ENCODE measurements at places on chromosomes 6 and 20.
A peak's percentile ranks its signal among the peaks of the same experiment; 100 is the strongest.

DNA sequence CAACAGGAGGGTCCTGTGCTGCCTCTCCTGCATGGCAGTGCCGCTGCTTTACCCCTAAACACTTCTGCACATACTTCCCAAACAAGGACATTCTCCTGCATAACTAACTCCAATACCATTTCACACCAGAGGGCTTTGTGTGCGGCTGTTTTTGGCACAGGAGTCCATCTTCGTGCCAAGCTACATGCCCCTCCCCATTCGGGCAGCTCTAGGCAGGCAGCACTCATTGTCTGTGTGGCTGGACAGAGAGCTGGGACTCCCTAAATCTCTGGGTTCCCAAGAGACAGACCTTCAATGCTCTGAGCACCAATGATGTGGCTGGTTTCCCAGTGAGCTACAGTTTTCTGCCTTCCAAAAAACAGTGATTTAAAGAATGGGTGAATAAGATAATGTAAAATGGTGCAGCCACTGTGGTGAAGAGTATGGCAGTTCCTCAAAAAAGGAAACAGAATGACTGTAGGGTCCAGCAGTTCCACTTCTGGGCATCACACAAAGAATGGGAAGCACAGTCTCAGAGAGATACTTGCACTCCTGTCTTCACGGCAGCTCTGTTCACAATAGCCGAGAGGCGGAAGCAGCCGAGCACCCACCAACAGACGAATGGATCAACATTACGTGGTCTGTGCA is 80.3 kb upstream of the DUSP22 start:
- no peak for DNase-seq

DNA sequence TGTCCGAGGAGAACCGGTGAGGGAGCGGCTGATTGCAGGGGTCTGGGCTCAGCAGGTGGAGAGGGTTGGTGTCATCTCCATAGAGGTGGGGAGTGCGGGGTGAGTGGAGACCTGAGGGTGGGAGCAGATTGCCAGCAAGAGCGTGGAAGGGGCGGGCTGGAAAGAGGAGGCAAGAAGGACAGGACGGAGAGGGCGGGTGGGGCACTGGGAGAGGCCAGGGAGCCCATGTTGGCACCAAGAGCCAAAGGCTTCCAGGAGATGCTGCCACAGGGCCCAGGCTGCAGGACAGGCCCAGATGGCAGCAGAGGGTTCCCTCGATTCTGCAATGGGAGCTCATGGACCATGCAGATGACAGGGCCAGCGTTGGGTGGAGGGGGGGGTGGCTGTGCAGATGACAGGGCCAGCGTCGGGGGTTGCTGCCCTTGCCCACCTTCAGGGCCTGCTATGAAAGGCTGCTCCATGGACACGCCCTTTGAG is 105.4 kb downstream of the TMEM242 start:
- no peak for DNase-seq

- DNase-seq: no peak
Observed at GRCh38 chr6:168026925-168027324, 29.5 kb downstream of the KIF25 start.

- no peak for DNase-seq
Observed at GRCh38 chr6:100452998-100453397, 11.7 kb downstream of the SIM1 start.

DNA sequence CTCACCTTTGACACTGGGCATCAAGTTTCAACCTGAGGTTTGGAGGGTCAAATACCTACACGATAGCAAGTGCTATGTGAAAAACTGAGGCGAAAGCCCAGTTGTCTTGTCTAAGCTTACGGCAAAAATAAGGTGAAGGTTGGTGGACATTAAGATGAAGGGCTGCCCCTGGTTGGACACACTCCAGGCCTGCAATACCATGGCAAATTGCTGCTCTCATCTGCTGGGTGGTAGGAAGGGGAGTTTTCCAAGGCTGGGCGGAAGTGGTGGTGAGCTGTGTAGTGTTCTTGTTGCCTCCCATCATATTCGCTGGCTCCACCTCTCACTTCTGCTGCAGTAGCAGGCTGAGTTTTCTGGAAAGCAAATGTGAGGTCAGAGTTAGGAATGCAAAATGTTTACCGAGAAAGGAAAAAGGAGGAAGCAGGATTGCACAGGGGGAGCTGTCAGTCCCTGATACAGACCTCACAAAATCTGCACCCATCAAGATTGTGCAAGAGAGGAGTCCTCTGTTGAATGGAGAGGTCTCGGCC is 33.7 kb downstream of the SCP2D1 start:
- DNase-seq: no peak

DNA sequence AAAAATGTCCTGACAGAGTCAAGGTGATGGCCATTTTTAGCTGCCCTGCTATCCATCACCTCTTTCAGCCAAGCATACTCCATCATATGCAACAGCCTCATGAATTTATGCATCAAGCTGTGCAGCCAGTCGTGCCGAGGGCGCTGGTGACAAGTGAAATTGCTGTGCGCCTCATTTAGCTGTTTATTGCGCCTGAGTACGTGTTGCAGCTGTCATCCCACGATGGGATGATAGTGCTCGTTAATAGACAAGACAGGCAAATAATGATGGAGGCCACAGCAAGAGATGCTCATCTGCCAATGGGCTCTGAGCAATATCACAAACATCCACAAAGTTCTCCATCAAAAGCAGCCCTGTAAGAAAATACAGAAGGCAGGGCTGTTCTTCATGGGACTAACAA is 562.3 kb upstream of the POU3F2 start:
- no peak for DNase-seq

DNA sequence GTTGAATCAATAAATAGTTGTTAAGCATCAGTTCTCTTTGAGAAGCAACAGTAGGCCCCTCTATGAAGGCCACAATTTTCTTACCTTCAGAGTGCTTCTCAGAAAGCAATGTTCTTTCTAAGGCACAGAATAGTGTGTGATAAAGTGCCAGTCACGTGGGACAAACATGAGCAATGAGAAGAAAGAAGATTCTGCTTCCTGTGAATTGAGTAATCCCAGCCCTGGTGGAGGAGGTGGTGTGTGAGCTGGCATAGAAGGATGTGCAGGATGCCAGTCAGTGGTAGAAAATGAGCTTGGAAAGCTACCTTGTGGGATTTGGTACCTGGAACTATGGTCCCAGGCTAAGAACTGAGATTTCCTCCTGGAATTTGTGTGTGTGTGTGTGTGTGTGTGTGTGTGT is 21.7 kb downstream of the KIZ start:
- no peak for DNase-seq

DNA sequence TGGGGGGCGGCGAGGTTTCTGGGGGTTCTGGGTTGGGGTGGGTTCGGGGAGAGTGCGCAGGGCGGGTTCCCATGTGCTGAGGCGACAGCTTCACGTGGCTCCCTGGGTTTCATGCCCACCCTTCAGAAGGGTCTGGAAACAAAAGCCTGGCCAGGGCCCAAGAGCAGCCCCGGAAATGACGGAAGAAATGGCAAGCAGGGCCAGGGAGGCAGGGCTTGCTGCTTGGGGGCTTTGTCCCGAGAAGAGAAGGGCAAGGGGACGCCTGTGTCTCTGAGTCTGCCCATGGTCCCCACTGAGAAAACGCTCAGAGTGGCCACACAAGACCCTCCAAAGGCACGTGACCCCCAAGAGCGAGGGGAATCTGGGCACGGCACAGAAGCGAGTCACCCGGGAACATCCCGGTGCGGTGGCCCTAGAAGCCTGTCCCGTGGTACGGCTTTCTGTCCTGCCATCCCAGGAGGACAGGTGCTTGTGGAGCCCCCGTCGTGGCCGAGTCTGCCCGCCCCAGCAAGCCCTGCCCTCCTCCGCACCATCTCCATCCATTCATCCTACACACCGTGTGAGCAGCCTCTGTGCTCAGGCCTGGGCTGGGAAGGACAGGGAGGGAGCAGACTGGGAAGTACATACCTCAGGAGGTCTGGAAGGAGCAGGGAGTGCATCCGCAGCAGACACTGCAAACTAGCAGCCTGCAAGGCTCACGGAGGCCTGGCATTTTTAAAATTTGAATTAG is 9.0 kb downstream of the NPEPL1 start:
- no peak for DNase-seq

GRCh38 chr6:138545621-138545980 is 46.3 kb upstream of the NHSL1 start:
- DNase-seq: no peak

GRCh38 chr6:14880677-14881076 is 365.2 kb upstream of the JARID2 start:
- no peak for DNase-seq

DNA sequence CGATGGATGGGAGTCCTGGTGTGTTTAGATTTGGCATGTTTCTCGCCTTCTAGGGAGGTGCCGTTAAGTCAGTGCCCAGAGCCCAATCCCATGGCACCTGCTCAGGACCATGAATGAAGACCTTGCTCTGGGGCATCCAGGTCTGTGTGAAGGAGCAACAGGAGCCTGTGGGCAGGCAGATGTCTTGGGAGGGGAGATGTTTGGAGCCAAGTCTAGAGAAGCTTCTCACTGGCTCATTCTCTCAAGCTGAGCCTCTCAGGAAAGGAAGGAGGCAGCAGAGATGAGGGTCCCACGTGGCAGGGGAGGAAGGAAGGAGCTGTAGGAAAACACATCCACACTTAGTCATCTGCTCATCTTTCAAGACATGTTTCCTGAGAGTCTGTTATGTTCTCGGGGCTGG is 9.5 kb upstream of the SIRPB1 start:
- DNase-seq: no peak

DNA sequence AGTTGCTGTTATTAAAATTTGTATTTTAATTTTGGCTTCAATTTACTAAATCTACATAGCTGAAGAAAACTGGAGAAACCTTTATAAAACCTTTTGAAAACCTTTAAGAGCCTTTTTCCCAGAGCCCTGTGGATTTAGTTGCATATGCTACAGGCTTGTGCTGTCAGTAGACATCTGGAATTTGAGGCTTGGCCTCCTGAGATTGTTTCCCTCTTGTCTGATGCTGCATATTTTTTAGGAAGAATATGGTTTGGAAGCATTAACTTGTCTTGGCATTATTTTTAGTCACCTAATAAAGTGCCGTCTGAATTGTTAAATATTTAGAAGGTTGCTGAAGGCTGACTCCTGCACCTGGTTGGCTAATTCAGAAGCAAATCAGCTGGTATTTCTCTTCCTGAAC is 369.4 kb downstream of the UTRN start:
- no peak for DNase-seq

DNA sequence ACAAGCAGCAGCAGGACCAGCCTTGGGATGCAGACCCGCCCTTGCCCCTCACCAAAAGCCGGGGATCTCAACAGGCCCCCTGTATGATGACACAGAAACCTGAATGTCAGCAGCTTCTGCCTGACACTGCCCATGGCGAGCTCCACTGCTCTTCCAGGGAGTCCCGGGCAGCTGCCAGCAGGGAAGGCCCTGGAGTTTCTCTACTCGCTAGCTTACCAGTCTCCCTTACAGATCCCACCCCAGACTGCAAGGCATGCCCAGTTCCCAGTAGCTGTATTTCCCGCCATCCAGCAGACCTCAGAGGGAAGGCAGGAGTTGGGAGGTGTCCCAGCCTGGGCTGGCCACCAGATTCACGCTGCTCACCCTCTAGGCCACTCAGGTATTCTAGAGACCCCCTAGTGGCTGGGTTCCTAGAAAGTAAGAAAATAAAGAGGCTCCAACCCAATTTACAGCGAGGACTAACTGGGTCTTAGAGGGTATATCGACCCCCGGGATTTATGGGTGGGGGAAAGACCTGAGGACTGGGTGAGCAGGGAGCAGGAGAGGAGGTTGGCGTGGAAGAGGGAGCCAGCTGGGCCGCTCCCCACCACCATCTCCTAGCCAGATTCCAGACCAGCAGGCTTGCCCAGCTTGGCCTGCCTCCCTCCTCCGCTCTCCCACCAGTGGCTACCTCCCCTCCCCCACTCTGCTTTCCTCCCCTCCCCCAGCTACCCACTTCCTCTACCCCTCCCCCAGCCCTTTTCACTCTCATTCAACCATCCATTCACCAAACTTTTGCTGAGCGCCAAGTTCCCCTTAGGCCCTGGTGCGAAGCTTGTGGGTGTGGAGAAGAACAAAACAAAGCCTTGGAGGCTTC is 9.7 kb upstream of the HMGA1 start:
- DNase-seq: no peak

GRCh38 chr6:75568100-75568499 is 33.6 kb upstream of the SENP6 start:
- DNase-seq: no peak

DNA sequence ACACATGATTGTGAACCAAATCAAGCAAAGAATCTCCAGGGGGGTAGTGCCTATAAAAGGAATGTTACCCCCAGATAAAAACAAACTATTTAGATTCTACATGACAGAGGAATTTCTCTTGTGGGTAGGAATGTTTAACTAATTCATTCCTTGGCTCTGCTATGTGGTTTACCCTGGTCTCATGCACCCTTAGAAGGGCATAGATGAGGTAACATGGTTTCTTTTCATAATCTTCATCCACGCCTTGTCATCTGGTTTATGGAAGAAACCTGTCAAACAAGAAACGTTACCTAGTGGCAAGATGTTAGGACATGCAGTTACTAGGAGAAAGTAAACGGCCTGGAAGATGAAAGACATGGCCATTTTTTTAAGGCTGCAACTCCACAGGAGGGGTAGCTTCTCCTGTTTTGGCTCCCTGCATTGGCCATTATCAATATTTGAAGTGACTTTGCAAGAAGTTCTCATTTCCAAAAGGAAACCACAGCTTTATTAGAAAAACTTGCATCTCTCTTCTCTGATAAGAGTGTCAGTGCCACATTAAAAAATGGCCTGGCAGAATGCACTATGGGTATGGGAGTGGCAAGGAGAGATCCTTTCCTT is 45.5 kb downstream of the STX11 start:
- peak; percentile 31 for DNase-seq

- DNase-seq: peak; percentile 52
Observed at GRCh38 chr20:24781418-24781980, 167.6 kb upstream of the CST7 start.

GRCh38 chr6:107656401-107656800 is 166.5 kb downstream of the SOBP start:
- DNase-seq: no peak

DNA sequence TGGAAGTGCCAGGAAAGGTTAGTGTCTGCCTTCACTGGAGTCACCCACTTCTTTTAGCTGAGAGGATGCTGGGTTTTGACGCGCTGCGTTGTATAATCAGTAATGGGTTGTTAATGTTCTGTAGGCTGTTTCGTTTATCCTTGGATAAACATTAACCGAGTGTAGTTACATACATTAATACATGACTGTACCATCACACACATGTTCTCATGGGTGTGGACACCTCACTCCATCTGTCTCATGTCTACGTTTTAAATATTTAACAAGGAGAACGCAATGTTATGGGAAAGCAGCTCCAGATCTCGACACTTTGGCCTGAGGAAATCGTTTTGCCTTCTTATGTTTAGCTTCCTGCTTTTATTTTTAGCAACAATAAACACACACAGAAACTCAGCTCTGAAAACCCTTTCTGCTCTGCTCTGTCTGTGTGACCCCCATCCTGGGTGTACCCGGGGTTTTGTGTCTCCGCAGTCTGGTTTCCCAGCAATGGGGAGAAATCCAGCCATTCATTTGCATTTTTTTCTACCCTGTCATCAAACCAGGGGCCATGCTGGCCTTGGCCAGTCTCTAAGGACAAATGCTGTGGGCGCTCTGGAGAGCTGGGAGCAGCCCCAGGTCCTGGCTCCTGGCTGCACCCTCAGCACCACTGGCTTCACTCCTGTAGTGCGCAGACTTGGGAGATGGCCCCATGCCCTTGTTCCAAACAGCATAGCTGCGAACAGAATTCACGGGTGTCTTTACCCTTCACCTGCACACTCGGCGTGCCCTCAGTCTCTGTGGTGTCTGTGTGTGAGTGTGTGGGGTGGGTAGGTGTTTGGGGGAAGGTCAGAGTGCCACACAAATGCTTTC is 110.8 kb downstream of the ERMARD start:
- DNase-seq: no peak
